Mesothelial cell of epicardium (in vitro differentiated cells): ENCODE measurements at places on chromosomes 6 and 20.

DNA sequence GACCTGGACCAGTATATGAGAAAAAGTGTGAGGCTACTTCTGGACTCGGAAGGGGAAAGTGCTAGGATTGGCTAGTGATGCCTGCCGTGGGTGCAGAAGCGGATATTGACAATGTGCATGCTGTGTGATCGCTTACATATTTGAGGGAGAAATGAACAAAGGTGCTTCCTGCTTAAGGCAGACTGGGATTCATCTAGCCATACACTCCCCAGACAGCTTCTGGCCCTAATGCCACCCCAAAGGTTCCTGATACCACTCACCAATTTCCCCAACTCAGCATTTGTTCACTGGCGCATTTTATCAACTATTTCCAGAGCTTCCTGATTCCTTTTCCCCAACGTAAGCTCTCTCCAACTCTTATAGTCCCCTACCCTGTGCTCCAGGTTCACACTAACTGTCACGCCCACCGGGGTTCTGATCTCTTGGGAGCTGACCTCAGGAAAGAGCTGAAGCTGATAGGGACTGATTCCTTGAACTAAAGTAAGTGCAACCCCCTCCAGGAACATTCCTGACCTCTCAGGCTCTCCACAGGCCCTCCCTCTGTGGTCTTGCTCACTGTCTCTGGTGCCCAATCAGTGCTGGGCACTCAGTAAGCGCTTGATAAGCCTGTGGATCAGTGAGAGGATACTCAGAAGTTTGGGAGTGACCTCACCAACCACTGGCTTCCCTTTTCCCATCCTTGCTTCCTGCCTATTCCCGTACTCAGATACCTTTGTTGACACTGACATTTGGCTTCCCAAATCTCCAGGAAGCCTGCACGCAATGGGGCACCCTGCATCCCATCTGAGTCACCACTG, 73.3 kb downstream of the MRPL14 start:
- DNase-seq = no peak

- DNase-seq = no peak
Observed at GRCh38 chr6:134343066-134343465, 25.2 kb upstream of the SGK1 start.

DNA sequence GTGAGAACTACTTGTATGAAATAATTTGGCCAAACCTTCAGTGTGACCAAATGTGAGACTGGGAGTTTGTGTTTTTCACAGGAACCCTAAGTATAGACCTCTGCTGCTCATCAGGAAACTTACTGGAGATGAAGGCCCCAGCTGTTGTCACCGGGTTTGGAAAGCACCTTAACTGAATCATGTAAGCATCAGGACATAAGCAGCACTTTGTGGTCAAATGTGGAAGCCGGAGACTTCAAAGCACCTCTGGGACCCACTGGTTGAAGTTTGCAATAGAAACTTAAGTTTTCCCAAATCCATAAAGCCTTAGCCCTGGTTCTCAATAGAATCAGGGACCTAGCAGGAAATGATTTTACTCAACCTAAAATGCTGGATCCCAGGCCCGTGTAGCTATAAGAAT, 14.3 kb downstream of the TTPAL start:
- DNase-seq = no peak

DNA sequence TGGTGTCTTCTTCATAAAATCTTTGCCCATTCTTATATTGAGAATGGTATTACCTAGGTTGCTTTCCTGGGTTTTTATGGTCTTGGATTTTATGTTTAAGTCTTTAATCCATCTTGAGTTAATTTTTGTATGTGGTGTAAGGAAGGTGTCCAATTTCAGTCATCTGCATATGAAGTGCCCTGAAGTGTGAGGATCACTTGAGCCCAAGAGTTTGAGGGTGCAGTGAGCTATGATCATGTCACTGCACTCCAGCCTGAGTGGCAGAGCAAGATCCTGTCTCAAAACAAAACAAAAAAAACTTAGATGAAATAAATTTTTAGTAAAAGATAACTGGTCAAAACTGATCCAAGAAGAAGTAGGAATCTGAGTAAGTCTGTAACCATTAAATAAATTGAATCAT, 215.4 kb downstream of the TBC1D7 start:
- DNase-seq = no peak
